ENCODE measurements at places on chromosomes 1 and 21.

- DNase-seq, result no peak
These were observed 1279.9 kb upstream of the TMPRSS15 start for GRCh38 chr21:19683492-19683891.

GRCh38 chr21:34509151-34509550, 2.9 kb downstream of the KCNE1 start:
- DNase-seq, result no peak

GRCh38 chr1:147545133-147545532, 3.8 kb downstream of the BCL9 start:
- DNase-seq, result no peak

DNA sequence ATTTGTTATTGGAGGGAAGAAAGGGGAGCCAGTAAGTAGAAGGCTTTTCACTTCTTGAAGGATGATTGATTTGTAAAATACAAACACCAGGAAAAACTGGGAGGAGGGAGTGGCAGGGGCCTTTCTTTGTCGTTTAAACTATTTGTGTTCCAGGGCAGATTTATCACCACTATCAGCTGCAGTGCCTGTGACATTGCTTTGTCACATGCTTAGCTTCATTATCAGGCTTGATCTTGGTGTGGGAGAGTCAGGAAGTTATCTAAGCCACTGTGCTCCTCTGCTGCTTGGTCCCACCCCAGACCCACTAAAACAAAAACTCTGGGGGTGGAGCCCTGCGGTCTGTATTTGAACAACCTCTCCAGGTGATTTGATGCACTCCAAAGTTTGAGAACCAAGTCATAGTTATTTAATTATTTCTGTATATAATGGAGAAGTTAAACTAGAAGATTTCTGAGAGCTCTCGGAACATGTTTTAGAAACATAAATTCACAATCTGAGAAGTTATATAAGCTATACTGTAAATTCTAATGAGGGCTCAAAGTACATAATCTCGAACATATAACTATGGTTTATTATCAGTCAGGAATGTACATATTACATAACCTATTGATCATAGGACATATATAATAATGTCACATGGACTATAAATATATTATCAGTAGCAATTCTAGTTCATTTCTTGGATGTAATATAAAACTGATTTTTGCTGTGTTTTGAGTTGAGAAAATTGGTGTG, 87.9 kb downstream of the CDC14A start:
- no peak for DNase-seq
